ENCODE measurements at places on chromosomes 1 and 21.

GRCh38 chr1:82606546-82606945, 805.8 kb downstream of the ADGRL2 start:
- DNase-seq: no peak

GRCh38 chr1:168443899-168444298, 99.9 kb downstream of the XCL2 start:
- DNase-seq: no peak

DNA sequence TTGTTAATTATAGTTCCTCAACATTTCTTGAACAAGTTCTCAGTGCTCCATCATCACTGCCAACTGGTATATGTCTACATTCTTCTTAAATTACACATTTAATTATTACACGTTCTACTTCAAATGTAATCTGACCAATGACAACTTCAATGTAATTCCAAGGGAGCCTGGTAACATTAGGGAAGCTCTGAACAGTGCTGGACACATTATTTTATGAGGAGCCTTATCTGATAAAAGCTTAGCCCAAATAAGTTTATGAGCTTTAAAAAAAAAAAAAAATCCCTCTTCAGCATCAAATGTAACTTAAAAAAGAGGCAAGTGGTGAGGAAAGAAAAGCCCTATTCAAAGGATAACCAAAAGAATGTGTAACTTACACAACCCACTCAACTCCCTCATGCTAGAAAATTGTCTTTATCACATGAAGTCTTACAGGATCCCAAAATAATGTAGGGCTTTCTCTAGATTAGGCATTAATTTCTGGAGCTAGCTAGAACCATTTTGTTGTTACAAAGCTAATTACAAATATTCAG, 35.2 kb upstream of the ABCA4 start:
- DNase-seq: no peak

GRCh38 chr1:107900090-107900945, 64.7 kb downstream of the VAV3 start:
- DNase-seq: no peak

GRCh38 chr1:68051475-68051874, 1.0 kb upstream of the DIRAS3 start:
- DNase-seq: no peak

GRCh38 chr1:200708769-200709168, 29.9 kb upstream of the CAMSAP2 start:
- no peak for DNase-seq

GRCh38 chr1:200980873-200981272, 42.6 kb downstream of the KIF21B start:
- no peak for DNase-seq

- DNase-seq: no peak
Measured at GRCh38 chr1:15113146-15113545, 40.4 kb upstream of the TMEM51 start.

DNA sequence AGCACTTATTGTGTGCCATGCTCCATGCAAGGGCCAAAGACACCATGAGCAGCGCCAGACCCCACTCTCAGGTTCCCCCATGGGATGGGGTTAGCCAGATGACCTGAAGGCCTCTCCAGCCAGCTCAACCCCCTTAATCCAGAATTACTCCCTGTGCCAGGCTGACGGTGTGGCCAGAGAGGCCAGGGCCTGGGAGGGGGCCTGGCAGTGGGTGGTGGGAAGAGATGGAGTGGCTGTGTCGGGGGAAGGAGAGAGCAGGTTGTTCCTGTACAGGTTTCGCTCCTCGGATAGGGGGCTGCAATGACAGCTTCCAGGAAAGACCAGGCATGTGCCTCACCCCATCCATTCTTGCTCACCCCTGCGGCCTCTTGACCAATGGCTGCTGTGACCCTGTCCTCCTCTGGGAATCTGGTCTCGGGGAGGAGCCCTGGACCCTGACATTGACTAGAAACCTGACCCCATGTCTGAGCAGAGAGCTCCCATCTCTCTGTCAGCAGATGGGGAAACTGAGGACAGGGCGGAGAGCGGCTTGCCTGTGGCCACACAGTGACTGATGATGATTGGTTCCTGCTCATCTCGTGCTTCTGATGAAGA, 345.3 kb downstream of the MATN1 start:
- no peak for DNase-seq

GRCh38 chr1:229950020-229950419, 117.0 kb upstream of the GALNT2 start:
- DNase-seq: no peak

DNA sequence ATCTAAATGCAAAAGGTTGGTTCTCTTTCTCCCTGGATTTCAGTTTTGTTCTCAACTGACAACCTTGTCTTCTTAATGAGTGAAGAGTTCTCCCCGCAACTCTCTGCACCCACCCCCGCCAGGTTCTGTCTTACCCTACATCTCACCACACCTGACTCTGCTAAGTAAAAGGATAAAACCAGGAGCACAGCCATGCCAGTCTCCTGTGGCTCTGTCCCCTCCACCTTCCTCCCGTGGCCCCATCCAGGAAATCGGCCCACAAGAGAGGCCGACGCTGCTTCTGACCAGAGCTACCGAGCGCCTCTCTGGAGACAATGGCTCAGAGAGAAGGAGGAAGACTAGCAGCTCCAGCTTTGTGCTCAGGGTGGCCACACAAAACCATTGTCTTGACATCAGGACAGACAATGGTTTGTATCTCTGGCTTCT, 72.2 kb downstream of the PLEKHA6 start:
- no peak for DNase-seq

DNA sequence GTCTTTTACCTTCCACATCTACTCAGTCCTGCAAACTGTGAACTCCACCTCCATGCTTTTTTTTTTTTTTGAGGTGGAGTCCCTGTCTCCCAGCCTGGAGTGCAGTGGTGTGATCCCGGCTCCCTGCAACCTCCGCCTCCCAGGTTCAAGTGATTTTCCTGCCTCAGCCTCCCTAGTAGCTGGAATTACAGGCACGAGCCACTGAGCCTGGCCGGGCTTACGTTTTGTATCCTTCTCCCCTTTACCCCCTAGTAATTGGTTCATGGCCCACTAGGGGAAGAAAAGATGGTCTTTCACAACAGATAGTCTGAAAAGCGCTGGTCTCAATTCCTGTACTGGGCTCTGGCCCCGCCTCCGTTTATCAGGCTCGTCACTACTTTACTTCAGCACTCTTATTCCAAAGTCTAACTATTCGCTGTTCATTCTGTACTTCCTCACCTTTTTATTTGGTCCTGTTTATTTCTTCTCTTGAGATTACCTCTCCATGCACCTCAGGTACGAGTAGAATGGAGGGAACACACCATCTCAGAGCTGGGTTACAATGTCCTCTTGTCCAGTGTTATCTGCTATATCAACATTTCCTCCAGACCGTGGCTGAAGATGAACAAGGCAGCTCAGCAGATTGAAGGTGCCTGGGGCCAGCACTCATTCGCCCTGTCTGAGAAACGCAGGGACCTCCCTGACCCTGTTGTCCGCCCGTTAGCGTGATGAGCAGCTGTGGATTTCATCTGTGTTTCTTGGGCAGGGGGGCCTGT, 16.2 kb downstream of the CNST start:
- DNase-seq: no peak

GRCh38 chr1:119139403-119139802, 1.1 kb downstream of the WARS2 start:
- no peak for DNase-seq

DNA sequence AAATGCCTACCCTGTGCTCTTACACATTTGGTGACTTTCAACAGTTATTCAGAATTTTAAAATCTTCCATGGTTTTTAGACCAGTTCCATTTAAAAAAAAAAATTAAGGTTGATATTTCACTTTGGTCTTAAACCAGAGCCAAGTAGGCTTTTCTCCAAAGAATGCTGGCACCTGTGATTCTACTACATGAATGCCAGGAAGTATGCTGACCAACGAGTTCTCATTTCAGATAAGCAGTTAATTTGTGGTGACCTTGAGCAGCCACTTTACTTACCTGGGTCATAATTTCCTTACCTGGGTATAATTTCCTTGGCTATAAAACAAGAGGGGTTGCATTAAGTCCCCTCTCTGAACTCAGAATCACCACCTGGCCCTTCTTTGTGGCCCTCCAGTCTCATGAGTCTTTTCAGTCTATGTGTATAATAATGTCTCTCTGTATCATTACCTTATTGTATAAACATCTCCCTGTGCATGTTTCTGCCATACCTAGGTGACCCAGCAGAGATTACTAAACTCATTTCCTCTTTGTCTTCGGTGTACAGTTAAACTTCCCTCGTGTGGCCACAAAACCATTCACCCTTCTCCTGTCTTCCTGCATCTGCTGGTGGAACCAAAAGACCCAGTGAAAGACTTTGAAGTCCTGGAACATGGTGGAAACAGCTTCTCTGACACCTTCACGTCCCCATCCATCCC, 139.1 kb upstream of the DPT start:
- no peak for DNase-seq

DNA sequence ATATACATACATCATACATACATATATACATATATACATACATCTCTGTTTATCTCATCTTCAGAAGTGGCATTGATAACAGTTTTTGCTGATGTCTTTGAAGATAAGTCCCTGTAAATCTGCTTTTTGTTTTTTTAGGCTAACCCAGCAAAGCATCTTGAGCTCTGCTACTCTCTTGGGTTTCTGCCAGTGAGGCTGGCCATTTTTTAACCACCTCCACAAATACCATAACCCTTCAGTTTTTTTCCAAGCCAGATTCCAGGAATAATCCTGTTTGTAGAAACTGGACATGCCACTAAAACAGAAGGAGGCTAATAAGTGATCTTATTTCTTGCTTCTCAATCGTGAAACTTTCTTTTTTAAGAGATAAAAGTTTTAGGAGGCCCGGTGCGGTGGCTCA, 21.6 kb downstream of the SDHC start:
- no peak for DNase-seq

DNA sequence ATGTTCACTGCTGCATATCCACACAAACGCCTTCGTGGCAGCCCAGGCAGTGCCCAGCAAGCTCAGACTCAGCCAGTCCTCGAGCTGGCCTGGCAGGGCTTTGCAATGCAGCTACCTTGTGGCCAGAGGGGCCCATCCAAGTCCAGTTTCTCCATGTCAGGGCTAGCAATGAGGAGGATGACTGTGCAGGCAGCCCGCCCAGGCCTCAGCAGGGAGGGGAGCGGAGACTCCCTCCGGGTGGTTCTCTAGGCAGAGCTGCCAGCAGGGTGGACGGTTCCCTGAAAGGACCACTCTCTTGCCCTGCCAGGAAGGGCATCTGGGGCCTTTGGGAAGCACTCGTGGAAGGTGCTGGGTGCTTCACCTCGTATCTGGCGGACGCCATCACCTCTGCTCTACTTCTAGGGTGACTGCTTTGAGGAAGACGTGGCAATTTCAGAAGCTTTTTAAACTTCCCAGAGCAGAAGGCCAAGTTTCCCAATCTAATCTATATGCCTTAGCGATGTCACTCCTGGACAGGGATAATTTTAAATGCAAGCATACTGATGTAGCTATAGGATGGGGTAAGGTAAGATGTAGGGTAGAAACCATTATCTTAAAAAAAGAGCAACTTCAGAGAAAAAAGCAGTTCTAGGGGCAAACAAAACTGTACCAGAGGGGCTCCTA, 56.2 kb downstream of the RUNX1 start:
- DNase-seq: no peak

DNA sequence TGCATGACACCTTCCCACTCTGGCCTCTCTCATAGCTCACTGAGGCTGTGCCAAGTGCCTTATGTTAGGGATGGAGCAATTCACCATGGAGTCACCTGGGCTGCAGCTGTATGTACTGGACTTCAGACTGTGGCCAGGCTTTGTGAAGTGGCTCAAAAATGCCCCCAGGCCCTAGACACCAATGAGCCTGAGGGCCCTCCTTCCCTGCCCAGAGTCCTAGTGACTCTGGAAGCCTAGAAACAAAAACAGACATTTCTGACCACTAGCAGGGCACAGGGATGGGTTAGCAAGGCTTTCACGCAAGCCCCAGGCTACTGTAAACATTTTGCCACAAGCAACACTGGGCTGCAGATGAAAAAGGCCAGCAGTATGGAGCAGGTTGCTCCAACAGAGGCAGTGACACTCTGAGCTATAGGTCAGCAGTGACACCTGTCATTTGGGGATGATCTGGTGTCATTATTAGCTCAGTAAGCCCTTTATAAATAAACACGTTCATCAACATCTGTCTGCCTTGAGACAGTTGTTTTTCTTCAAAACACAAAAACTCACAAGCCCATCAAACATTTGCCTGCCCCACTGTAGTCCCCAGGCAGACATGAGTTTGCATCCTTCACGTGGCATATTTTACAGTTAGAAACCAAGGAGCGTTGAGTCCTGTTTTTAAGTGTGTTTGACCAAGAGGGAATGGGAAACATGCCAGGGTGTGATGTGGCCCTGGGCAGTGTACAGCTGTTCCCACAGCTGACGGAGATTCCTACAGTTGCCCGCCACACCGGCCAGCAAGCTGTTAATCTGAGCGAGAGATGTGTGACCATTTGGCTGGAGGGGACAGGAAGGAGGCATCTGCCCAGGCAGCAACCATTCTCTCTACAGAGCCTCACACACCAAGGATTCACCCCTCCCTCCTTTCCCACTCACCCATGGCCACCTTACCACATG, 66.8 kb downstream of the KCNN3 start:
- no peak for DNase-seq

GRCh38 chr1:6461538-6462411, 4.2 kb downstream of the TNFRSF25 start:
- no peak for DNase-seq

DNA sequence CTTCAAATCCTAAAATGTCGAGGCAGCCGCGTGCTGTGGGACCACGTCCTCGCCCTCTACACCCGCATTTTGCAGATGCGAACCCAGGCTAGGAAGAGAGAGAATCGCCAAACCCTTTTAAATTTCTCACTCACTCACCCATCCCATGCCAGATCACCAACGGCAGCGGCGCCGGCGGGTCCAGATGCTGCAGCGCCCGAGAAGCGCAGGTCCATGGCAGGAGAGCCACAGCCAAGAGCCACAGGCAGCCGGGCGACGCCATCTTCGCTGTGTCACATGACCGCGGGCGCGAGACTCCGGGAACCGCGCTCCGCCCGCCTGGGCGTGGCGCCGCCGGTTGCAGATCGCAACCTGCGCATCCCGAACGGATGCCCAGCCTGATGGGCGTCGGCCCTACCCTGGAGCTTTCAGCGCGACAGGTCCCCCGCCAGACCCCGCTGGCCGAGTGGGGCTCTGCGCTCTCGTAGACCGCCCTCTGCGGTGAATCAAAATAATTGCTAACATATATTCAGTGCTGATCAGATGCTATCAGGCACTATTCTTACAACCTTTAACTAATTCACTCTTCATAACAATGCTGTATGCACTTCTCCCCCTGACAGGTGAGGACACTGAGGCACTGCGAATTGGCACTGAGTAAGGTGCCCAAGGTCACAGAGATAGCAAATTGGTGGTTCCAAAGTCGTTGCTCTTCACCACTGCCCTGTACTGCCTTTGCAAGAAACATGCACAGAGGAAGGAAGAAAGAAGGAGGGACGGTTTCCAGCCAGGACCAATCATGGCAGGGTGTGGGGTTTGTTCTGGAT, at the start of gene PPT1:
Gene PPT1 (minus strand): TSS at position 276 of the 806 bp plus-strand sequence. CDS start 14 bp downstream, at position 262.
- DNase-seq: peak; percentile 30

DNA sequence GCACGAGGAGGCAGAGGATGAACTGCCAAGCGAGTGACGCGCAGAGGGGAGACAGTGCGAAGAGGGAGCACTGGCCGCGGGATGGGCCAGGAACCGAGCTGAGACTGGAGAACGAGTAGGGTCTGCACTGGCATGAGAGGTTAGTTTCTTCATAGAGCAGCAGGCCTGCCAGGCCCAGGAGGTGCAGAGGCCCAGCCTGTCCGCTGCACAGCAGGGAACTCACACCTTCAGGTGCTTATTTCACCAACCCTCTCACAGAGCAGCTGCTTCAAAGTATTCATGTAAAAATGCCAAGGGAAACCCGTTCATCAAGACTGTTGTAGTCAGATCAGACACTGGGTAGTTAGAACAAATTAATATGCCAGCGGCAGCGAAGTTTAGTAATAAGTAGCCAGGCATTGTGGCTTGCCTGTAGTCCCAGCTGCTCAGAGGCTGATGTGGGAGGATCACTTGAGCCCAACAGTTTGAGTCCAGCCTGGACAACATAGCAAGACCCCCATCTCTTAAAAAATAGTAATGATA, 144.5 kb downstream of the SLC45A1 start:
- DNase-seq: no peak

Measured in Panc1 (cell line).